ENCODE measurements at places on chromosomes 11 and 22.
A peak's percentile ranks its signal among the peaks of the same experiment; 100 is the strongest.

DNA sequence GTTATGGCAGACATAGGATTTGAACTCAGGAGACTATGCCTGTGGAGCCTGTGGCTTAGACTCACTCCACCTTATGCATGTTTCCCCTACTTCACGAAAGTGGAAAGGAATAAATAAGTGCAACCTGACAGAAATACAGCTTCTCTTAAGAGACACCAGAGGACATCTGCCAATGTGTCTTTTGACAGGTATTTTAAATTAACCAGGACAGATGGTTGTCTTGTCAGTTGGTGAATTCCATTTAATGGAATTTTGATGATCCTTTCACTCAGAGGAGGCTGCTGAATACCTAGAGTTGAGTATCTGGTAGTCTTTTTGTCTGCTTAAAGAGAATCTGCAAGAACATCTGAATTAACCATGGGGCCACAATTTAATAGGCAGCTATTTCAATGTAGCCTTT, 46.1 kb downstream of the NELL1 start:
- no peak for DNase-seq

DNA sequence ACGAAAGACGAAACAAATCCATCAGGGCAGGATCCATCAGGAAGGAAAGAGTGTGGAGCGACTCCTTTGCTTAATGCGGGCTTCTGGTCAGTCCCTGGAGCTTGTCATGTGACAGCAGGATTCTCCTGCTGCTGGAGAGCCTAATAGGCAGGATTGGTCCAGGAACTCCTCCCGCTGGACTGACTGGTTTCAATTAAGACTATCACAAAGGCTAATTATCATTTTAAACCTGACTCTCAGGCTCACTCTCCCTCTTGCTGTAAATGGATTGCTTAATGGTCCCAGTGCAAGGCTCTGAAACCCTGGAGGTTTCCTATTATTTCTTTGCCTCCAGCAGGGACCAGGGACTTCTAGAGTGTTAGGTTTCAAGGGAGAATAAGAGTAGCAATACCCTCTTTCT, 493.8 kb downstream of the NTM start:
- DNase-seq: no peak

GRCh38 chr11:94961255-94961654, 12.1 kb downstream of the CWC15 start:
- no peak for DNase-seq

DNA sequence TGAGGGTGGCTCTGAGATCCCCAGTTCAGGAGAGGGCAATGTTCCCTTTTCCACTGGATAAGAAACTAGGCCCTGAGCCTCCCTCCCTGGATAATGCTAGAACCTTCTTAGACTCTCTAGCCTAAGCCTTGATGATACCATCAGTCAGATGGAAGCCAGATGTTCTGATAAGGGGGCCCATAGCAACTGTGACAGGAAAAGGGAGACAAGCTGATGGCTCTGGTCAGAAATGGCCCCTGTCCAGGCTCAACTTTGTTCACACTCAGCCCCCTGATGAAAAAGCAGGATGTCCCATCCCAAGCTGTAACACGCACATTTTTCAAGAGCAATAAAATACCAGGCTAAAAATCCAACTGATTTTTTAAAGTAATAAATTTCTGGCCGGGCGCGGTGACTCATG, 7.2 kb upstream of the OAF start:
- DNase-seq: no peak

- peak; percentile 74 for DNase-seq
Observed at GRCh38 chr11:110984147-110984546, 261.4 kb upstream of the POU2AF2 start.

- peak; percentile 8 for DNase-seq
Observed at GRCh38 chr11:103368145-103368544, 258.9 kb downstream of the DYNC2H1 start.

DNA sequence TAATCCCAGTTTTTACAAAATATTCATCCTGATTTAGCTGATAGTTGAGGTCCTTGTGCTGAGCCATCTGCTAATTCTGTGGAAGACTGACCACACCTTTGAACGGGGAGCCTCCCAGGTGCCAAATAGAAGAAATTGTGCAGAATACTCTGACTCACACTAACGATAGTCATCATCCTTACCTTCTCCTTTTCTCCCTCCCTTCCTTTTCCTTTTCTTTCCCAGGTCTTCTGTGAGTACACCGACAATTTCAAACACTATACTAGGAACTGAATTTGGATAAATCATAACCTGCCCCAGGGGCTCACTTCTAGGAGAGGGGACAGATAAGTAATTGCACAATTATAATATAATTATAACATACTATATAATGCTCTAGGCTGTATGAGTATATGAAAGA, 73.1 kb upstream of the CTSC start:
- DNase-seq: no peak

DNA sequence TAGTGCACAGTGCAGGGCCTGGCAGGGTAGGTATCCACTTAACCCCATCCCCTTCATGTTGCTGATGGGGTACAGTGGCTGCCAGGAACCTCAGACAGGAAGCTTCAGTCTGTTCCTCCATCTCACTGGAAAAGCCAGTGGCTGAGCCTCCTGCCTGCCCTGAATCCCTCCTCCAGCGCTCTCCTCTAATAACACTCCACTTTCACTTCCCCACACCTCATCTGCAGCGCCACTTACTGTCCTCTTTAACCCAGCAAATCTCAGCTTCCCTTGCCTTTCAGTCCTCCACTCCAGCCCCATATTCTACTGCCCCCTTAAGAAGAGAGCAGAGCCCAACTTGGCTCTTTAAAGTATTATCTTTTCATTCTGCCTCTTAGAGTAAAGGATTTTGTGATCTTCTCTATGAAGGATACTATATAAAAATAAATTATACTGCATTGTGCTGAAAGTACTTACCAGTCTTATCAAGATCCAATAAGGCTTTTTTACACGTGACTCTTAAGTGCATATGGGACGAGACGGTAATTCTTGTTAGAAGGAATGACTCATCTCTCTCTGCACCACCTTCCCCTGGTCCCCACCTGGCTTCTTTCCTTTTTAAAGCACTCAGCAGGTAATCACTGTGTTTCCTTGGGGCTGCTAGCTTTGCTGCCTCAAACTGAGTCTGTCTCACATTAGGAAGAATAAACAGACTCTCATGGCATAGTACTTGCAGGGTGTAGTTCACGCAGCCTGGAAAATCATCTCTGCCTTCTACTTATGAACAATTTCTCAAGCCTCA, 238.0 kb upstream of the NARS2 start:
- DNase-seq: no peak

DNA sequence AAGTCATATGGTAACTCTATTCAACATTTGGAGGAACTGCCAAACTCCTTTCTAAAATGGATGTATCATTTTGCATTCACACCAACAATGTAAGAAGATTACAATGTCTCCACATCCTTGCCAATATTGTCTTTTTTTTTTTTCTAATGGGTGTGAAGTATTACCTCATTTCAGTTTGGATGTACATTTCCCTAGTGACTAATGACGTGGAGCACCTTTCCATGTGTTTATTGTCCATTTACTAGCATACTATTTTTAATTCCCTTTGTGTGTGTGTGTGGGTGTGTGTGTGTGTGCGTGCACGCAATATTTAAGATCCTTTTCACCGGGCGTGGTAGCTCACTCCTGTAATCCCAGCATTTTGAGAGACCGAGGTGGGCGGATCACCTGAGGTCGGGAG, 62.7 kb downstream of the APOL3 start:
- DNase-seq: peak; percentile 12

DNA sequence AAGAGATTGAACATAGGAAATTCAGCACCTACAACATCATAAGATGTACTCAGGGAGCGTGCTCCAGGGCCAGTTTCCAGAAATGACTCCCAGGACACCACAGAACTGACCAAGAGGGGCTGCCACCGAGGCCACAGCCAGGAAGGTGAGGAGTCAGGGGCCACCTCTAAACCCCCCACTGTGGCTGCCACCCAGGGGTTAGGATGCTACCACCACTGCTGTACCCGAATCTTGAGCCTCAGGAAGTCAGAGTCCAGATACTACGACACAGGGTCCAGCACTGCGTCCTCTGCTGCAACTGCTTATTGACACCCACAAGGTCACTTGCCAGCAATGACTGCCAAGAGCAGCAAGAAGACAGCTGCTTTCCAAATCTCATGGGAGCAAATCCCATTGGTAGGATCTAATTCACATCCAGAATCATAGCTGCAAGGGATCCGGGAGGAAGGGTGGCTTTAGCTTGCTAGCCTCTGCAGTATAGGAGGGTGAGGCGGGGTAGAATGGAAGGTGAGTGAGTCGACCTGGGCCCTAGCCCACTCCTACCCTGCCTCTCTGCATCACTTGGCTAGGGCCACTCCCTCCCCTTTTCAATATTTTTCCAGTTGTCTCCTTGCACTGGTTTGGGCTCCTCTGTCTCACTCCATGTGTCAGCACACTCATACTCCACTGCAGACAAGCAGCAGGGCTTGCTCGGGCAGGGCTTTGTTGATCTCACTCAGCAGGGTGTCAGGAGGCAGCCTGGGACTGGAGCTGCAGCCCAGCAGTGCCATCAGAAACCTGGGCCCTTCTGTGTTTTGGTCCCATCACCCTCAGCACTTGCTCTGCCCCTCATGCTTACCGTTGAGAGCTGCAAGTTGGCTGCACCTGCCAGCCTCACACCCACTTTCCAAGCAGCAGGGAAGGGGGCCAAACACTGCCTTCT, 18.1 kb upstream of the CYTH4 start:
- DNase-seq: no peak

DNA sequence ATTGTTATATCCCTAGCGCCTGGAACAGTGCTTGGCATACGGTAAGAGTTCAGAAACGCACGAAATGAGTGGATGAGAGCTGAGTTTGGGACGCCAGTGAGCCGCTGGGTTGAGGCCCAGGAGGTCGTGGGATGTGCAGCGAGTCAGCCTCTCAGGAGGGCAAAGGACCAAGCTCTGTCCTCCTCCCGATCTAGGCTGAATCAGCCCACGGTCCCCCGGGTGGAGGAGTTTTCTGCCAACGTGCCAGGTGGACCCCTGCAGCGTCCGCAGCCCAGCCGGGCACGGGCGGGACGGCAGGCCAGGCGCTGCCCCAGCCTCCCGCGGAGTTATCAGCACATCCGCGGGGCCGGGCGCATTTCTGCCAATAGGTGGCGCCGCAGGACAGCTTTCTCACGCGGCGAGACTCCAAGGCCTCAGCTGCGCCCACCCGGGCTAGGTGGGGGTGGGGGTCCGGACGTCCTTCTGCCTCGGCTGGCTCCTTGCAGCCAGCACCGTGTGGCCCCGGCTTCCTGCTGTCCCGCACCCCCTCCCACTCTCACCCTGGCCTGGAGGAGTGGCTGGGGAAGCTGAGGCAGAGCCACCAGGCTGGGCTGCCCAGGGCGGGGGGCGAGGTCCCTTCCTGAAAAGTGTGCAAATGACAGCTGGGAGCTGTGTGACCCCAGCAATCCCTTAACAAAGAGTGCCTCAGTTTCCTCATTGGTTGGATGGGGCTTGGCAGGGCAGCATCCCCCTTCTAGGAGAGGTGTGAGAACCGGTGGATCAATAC, 2.2 kb upstream of the RPS19BP1 start:
- peak; percentile 63 for DNase-seq

DNA sequence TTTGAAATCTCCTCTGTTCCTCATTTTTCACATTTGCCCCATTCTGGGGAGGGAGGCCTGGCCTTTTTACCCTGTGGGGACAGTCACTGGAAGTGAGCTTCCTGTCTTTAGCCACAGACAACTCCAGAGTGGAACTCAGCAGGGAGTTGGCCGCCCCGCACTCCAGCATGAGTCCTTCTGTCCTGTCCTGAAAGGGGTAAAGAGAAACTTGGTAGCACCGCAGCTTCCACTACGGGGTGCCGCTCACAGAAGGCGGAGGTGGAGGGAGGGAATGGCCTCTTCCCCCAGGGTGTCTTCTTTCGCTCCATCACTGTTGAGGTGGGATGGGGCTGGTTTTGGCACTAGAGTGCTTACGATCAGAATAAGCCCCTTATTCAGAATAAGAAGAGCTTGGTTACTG, 132.2 kb downstream of the ST3GAL4 start:
- DNase-seq: no peak

GRCh38 chr11:42498971-42499370, 812.8 kb upstream of the API5 start:
- DNase-seq: no peak

DNA sequence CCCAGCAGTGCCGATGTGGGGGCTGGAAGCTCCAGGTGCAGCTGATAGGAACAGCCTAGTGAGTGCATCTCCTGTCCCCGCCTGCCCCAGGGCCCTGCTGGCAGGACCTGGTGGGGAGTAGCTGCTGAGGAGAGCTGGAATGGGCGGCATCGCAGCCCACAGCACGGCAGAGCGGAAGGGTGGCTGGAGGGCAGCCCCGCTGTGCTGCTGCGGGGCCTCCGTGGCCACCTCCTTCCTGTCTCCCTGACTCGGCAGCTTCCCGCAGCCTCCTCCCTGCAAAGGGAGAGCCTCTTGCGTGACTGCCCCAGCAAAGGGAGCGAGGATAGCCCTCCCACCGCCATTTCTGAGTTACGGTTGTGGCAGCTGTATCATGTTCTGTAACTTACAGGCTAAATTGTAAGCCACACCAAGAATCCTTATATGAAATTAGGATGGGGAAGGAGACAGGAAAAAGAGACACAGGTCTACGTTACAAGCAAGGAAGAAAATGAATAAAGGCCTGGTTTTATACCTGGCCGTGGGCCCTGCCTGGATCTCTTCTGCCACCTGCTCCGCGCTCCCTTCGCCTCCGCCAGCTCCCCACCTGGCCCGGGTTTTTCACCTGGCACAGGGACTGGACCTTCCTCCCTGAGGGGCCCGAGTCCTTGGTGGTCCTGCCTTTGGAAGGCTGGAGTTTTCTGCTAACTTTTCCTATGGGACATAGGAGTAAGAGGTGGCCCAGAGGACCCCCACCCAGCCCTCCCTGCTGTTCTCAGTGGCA, 10.0 kb downstream of the TPCN2 start:
- no peak for DNase-seq

DNA sequence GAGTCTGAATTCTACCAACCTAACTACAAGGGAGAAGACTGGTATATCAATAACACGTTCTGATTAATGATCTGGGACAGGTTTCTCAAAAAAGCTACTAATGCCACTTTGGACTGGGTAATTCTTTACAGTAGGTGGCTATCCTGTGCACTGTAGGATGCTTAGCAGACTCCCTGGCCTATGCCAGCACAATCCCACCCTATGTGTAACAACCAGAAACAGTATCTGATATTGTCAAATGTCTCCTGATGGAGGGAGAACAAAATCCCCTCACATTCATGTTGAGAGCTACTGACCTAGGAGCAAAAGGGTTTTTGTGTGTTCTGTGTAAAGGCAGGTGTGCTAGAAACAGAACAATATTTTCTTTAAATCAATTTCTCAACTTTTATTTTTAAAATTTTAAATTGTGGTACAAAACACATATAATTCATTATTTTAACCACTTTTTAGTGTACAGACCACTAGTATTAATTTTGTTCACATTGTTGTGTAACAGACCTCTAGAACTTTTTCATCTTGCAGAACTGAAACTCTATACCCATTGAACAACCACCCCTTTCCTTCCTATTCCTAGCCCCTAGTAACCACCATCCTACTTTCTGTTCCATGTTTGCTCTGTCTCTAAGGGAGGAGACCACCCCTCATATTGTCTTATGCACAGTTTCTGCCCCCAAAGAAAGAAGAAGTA, 2.1 kb upstream of the MS4A6A start:
- DNase-seq: no peak

GRCh38 chr22:24146791-24147353, 34.4 kb upstream of the SUSD2 start:
- DNase-seq: peak; percentile 84
